ENCODE measurements at places on chromosomes 12 and 14.

DNA sequence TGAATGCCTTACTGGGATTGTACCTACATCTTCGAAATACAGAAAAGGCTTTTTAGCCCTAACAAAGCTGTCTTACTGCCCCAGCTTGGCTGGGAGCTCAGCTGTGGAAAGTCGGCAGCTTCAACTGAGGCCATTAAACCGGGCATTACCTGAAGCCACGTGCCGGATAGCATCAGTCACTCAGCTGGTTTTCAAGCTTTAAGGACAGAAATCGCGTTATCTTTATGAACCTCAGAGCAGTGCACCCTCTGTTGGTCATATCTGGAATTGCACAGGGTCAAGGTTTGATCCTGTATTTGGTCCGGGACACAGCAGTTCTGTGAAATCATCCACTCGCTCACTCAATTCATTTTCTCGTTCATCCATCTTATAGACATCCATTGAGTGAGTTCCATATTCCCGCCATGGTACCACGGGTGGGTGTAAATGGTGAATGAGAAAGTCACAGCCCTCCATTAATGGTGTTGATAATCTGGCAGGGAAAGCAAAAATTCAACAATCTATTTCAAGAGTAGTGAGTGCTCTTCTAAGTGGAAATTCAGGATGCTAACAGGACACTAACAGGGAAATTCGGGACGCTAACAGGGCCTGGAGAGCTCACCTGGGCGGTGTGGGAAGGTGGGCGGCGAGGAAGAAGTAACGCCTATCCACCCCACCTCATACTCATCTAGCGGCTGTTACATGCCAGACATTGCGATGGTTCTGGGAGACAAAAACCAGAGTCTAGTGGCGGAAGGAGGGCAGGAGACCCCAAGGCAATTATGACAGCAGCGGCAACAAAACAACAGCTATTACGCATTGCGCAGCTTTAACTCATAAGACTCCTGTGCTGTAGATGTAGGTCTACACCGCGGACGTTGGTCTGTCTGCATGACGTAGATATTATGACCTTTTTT is 60.6 kb upstream of the TCL1A start:
- DNase-seq: peak; percentile 54

GRCh38 chr12:121966959-121967358 is 48.6 kb downstream of the CFAP251 start:
- no peak for DNase-seq

DNA sequence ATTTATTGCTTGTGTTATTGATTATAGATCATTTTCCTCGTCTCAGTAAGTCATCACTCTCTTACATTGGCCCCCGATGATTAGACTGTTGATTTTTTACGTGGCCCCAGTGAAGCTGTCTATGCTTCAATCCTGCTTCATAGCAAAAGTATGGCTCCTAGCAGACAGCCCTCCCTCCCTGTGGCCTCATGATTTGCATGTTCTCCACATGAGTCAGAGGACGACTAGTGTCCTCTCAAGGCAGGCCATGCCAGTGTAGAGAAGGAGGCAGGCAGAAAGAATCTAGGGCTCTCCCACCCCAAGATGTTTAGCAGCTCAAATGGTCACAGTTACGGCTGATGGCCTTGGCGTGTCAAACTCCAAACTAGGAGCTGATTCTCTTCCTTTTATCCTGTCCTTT is 59.6 kb downstream of the FIGNL2 start:
- no peak for DNase-seq

DNA sequence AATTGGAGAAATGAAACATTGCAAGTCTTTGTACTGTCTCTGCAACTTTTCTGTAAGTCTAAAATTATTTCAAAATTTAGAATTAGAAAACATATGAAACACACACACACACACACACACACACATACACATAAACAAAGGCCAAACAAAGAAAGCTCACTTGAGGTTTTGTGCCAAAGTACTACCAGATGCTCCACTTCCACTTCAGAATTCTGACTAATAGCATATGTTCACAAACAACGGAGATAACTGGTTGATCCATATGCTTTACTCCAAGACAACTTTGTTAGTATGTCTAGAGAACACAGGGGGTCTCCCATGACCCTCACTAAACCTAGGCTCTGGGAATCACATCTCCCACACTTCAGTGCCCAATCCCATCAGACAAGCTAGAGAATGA is 133.8 kb upstream of the CLEC14A start:
- no peak for DNase-seq

- DNase-seq: no peak
Measured at GRCh38 chr12:45756666-45757065, 27.2 kb downstream of the ARID2 start.

- no peak for DNase-seq
Measured at GRCh38 chr12:46356655-46357437, 15.7 kb downstream of the SLC38A2 start.

GRCh38 chr12:53069621-53070410 is 9.4 kb downstream of the SPRYD3 start:
- DNase-seq: no peak

- DNase-seq: no peak
Measured at GRCh38 chr12:24134092-24134491, 184.6 kb upstream of the SOX5 start.

DNA sequence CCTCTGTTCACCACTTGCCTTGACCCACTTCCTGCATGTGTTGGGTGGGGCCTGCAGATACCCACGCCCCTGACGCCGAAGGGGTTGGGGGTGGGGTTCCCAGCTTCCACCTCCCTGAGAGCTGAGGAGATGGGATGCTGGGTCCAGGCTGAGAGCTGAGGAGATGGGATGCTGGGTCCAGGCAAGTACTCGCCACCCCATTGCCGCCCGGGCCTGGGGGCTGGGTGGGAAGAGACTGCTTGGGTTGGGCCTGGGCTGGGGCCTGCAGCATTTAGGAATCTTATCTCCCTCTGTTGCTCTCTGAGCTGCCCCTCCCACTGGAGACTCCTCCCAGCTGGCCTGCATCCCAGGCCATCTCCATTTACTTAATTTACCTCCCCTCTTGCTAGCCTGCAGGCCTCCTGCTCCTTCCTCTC is 17.4 kb downstream of the TEAD4 start:
- DNase-seq: no peak

DNA sequence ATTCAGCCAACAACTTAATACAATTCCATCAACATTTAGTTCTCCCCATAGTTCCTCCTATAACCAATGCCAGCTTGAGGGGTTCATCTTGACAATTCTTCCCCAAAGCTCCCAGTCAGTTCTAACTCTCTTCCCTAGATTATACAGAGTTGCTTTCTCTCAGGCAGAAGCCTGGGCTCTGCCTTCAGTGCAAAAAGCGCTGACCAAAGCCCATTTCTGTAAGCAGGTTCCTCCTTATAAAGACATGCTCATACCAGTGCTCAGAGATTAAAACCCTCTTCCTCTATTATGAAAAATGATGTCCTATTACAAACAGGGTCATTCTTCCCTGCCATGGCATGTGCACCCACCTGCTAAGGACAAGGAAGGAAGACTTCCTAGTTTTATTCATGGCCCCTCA is 16.2 kb downstream of the SPIC start:
- no peak for DNase-seq

- DNase-seq: no peak
Measured at GRCh38 chr12:681568-682256, 18.5 kb upstream of the NINJ2 start.

DNA sequence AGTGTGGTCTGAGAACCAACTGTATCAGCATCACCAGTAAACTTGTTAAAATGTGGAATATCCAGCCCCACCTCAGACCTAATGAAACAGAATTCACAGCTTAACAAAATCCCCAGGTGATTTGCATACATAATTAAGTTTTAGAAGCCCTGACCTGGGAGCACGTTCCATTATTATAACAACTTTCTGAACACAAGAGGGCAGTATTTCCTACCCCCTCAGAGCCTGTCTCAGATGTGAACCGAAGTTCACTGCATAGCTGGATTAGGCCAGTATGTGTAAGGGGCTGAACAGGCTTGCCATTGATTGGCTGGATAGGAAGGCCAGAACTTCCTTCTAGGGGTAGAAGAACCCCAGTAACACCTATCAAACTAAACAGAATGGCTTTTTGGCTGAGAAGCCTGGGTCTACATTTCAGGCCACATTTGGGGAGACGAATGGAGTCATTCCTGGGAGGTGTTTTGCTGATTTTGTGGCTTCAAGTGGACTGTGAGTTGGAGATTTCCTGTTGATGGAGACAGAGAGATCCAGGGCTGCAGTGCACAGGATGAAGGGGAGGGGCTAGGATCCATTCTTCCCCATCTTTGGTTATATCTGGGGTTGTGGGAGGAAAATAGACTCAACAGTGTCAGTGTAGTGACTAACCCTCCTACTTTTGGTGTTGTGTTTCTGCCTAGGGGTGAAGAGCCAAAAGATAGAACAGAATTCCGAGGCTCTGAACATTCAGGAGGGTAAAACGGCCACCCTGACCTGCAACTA is 94.7 kb upstream of the OR4E1 start:
- peak; percentile 52 for DNase-seq

DNA sequence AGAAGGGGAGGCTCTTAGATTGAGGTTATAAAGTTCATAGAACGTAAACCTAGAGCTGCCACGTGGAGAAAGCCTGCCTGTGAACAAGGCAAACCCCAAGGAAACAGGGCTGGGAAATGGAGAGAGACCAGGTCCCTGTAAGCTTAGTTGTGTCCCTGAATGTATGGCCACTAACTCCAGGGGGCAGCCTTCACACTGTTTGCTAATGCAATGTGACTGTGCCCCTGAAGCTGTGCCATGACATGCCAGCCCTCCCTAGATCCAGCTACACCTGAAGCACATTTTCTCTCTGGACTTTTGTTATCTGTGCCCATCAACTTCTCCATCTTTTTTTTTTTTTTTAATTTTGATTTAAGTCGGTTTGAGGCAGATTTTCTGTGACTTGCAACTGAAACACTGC is 60.6 kb upstream of the TMCC3 start:
- DNase-seq: peak; percentile 23

DNA sequence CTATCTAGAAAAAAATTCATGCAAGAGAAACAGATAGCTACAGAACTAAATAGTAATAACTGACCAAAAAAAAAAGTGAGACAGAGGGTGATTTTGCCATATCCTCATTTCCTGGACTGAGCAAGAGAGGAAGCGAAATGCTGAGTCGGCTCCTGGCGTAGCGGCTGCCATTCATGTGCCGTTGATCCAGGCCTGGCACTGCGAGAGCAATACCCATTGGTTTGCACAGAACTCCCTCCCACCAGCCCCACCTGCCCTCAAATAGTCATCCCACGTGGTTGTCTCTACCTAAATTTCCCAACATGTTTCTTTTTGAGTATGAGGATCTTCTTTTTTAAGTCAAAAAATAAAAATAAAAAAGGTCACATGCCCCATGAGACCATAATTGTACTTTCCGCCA is 9.4 kb upstream of the WNT5B start:
- DNase-seq: no peak

DNA sequence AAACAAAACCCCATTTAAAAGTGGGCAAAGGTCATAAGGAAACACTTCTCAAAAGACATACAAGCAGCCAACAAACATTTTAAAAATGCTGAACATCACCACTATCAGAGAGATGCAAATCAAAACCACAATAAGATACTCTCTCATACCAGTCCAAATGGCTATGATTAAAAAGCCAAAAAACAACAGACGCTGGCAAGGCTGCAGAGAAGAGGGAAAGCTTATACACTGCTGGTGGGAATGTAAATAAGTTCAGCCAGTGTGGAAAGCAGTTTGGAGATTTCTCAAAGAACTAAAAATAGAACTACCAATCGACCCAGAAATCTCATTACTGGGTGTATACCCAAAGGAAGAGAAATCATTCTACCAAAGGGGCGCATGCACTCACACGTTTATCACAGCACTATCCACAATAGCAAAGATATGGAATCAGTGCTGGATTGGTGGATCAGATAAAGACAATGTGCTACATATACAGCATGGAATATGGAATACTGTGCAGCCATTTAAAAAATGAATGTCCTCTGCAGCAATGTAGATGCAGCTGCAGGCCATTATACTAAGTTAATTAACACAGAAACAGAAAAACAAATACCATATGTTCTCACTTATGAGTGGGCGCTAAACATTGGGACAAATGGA is 102.1 kb upstream of the DAAM1 start:
- no peak for DNase-seq

GRCh38 chr12:102957339-102958050 is at the start of gene ASCL1:
Gene ASCL1 (plus strand): TSS chr12:102957674. CDS start chr12:102958245, 571 bp downstream.
- no peak for DNase-seq

DNA sequence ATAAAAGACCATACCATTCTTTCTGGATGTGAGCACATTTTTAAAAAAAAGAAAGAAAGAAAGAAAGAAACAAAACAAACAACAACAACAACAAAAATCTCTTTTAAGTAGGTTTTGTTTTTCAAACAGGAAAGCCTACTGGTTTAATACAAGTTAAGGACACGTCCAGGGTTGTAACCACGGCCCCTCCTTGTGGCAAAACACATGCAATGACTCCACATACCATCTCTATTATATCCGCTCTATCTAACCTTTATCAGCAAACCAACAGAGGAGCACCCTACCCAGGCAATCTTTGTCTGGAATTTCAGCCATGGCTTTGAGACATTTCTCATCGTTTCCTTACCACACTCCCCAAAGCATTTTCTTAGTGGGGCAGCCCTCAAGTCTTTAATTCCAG is 360.5 kb upstream of the TMPO start:
- peak; percentile 40 for DNase-seq

- no peak for DNase-seq
Measured at GRCh38 chr14:77338302-77338701, 17.5 kb downstream of the GSTZ1 start.

- no peak for DNase-seq
Measured at GRCh38 chr12:26622601-26623000, 210.4 kb downstream of the ITPR2 start.

- peak; percentile 88 for DNase-seq
Measured at GRCh38 chr12:107515446-107515958, 170.1 kb upstream of the PWP1 start.

Data from RKO (cell line).